MCF 10A (cell line): ENCODE measurements at places on chromosomes 7 and 10. TPM values are rescaled to one million over a fixed set of nuclear protein-coding genes. Genes with fewer than 3 reads are reported as not detected.

DNA sequence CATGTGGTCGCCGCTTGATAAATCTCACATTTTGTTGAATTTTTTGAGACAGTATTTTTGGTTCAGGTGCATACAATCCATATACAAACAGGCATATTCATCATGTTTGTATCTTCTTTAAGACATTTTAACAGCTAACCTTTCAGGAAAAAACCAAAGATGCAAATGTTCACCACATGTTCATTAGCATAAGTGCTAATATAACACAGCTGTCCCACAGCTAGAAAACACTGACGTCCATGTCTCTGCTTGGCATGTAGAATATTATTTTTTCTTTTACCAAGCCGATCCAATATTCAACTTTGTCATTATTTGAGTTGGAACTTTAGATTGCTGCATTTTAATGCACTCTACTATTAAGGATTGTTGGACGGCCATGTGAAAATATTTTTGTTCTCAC lies 31.2 kb downstream of the BMPER start:
- H3K4me3 ChIP-seq = no peak overlapping the region
- H3K27me3 ChIP-seq = no peaks in the 10 kb centered on the region
- no peak for DNase-seq
- H3K27ac ChIP-seq = no peak overlapping the region
- no peaks in the 10 kb centered on the region for H3K36me3 ChIP-seq

Gene NPY4R
- not detected in 2 replicates for total RNA-seq

- no peaks in the 10 kb centered on the region for H3K27me3 ChIP-seq
- no peak for DNase-seq
- H3K4me1 ChIP-seq = peaks cover 13% of the 10 kb centered on the region
- no peak overlapping the region for H3K4me3 ChIP-seq
- no peak overlapping the region for H3K27ac ChIP-seq
Measured at GRCh38 chr7:101618207-101618839, 10.8 kb downstream of the MYL10 start.

Gene CUBN
- total RNA-seq = 1.2 and 1.3 TPM in 2 replicates

DNA sequence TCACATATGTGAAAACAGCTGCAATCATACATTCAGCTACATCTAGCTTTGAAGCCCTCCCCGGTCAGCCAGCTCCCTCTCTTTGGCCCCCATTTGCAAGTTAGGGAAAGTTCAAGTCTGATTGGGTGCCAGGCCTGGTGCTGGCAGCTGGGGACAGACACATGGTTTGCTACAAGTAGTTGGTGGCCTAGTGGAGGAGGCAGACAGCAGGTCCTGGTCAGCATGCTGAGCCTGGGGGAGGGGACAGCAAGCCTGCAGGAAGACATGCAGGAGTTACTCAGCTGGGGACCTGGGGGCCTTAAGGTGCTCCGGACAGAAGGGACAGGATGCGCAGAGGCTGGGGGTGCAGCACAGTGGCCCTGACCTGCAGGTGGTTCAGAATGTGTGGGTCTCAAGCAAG lies 956.9 kb upstream of the ZNF722 start:
- peaks cover 6% of the 10 kb centered on the region for H3K36me3 ChIP-seq
- no peak for DNase-seq
- H3K4me3 ChIP-seq = no peak overlapping the region
- no peak overlapping the region for H3K27ac ChIP-seq
- H3K27me3 ChIP-seq = no peaks in the 10 kb centered on the region

Gene CLRN3
- total RNA-seq = not detected in 2 replicates

- no peaks in the 10 kb centered on the region for H3K27me3 ChIP-seq
- no peak for DNase-seq
- H3K4me1 ChIP-seq = peaks cover 13% of the 10 kb centered on the region
- no peaks in the 10 kb centered on the region for H3K36me3 ChIP-seq
- H3K27ac ChIP-seq = no peak overlapping the region
Measured at GRCh38 chr7:99835189-99835588, 7.4 kb downstream of the CYP3A43 start.

Gene SEMA4G
- 0.32 TPM in 1 of 2 replicates, not detected in the other for total RNA-seq

GRCh38 chr10:34094961-34095360 lies 720.1 kb downstream of the PARD3 start:
- H3K36me3 ChIP-seq = no peaks in the 10 kb centered on the region
- no peaks in the 10 kb centered on the region for H3K27me3 ChIP-seq
- peaks cover 7% of the 10 kb centered on the region for H3K4me1 ChIP-seq

DNA sequence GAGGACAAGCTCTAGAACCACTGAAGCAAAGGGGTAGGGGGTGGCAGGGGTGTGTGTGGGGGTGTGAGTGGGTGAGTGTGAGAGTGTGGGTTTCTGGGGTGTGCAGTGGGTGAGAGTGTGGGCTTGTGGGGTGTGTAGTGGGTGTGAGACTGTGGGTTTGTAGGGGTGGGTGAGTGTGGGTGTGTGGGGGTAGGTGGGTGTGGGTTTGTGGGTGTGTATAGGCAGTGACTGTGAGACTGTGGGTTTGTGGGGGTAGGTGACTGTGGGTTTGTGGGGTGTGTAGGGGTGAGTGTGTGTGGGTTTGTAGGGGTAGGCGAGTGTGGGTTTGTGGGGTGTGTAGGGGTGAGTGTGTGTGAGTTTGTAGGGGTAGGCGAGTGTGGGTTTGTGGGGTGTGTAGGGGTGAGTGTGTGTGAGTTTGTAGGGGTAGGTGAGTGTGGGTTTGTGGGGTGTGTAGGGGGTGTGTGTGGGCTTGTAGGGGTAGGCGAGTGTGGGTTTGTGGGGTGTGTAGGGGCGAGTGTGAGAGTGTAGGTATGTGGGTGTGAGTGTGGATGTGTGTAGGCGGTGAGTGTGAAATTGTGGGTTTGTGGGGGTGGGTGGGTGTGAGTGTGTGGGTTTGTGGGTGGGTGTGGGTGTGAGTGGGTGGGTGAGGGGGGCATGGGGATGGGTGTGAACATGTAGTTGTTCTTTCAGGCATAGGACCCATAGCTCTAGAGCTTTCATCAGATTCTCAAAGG lies 8.8 kb downstream of the NOS3 start:
- H3K36me3 ChIP-seq = peaks cover 6% of the 10 kb centered on the region
- H3K4me3 ChIP-seq = no peak overlapping the region
- no peak for DNase-seq
- no peak overlapping the region for H3K27ac ChIP-seq
- no peaks in the 10 kb centered on the region for H3K4me1 ChIP-seq
- H3K27me3 ChIP-seq = peaks cover 7% of the 10 kb centered on the region

DNA sequence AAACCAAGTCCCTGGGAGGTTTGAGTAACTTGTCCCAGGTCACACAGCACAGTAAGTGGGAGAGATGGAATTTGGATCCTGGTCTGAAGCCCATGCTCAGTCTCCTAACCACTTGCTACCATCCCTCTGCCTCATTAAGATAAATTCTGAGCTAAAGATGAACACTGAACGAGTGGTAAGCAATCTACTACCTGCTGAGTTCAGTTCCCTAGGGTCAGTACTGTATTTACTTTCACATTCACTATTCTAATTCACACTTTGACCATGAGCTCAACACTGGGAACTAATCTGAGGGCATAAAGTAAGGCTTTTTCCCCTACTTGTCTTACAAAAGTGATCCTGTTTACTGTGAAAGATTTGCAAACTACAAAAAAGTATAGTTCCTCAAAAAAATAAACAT lies 2.4 kb downstream of the UROS start:
- peaks cover 5% of the 10 kb centered on the region for H3K36me3 ChIP-seq
- no peak for DNase-seq
- no peak overlapping the region for H3K4me3 ChIP-seq
- H3K4me1 ChIP-seq = peaks cover 10% of the 10 kb centered on the region
- no peaks in the 10 kb centered on the region for H3K27me3 ChIP-seq

DNA sequence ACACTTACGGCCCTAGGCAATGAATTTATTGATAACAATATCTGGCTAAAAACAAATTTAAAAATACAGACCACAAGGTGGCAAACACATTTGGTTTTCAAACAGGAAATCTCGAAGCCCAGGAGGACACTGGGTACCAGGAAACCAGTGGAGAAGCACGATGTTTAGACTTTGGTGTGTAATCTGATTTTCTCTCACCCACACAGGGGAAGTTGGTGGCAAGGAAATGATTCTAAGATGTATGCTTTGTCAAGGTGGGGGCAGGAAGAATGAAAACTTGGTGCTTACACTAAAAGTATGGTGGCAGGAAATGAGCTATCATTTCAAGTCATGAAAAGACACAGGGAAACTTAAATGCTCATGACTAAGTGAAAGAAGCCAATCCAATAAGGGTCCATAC lies 113.2 kb upstream of the ANKRD1 start:
- H3K4me3 ChIP-seq = no peak overlapping the region
- H3K27ac ChIP-seq = no peak overlapping the region
- no peak for DNase-seq
- H3K4me1 ChIP-seq = peaks cover 5% of the 10 kb centered on the region

DNA sequence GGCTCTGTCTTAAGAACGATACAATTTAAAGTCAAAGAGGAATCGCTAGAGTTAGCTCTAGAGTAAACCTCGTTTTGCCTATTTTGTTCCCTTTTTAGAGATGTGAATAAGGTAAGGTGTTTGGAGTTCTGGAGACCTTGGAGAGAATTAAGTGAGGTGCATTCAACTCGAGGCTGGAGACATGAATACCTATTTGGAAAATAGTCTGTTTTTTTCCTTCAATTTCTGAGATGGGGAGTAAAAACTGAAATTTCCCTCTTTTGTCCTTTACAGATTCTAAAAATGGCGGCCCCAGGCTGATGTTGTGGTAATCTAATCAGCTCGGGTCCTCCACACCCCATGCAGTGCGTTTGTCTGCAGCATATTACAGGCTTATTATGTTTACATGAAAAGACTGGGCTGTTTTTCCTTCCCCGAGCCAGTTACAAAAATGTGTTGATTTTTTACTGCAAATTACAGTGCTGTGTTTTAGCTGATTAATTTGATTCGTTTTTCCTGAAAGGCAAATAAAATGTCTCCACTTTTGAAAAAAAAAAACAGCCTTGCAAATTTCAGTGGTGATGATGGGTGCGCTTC lies 1.5 kb downstream of the KMT2E start:
- H3K4me1 ChIP-seq = peaks cover 21% of the 10 kb centered on the region
- H3K4me3 ChIP-seq = peak overlapping the region; percentile 100
- H3K27me3 ChIP-seq = no peaks in the 10 kb centered on the region
- peak overlapping the region; percentile 100 for H3K27ac ChIP-seq

DNA sequence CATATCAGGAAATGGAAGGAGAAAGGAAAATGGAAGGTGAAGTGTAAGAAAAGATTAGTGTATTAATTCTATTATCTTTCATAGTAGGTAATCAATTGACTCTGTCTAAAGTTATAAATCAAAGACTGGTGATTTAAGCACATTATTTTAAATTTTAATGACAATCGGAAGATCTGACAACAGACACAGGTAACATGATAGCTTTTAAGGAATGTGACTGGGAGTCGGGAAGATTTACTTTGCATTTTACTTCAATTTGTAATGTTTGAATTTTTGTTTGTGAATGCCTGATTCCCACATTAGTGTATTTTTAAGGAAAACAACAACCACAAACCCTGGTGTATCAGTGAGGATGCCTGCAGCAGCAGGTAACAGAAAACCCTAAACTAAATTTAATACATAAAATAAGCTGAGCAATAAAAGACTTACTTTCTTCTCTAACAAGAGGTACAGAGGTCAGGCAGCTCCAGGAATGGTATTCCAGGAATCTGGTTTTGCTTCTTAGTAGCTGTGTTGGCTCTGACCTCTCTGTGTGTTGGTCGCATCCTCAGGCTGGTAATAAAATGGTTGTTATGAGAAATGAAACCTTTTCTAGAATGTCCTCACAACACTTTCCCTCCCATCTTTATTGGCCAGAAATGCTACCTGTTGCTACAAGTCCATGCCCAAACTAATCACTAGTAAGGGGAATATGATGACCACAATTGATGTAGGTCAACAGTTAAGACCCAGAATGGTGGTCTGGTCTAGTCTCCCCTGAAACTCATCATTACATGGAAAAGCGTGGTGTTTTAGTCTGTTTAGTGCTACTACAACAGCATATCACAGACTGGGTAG lies 12.2 kb downstream of the DNAJB9 start:
- peaks cover 14% of the 10 kb centered on the region for H3K27me3 ChIP-seq
- H3K4me1 ChIP-seq = peaks cover 3% of the 10 kb centered on the region
- H3K27ac ChIP-seq = no peak overlapping the region
- peaks cover 6% of the 10 kb centered on the region for H3K36me3 ChIP-seq
- no peak for DNase-seq

DNA sequence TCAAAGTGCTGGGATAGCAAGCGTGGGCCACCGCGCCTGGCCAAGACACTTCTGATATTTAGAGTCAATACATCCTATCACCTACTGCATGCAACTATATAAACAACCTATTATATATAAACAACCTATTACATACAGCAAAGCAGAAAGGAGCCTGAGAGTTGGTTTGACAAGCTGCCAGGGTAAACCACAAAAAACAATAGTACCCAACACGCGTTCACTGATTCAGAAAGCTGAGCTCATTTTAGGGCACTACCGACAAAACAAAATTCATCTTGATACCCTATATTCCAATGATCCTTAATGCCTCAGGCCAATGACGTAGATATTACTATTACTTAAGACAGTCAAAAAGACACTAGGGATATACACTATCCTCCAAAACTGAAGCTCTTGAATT lies 16.2 kb downstream of the MALSU1 start:
- no peak overlapping the region for H3K4me3 ChIP-seq
- peaks cover 6% of the 10 kb centered on the region for H3K4me1 ChIP-seq
- peak; percentile 84 for DNase-seq
- H3K27me3 ChIP-seq = no peaks in the 10 kb centered on the region

GRCh38 chr7:131600085-131600881 lies 43.9 kb upstream of the PODXL start:
- H3K27me3 ChIP-seq = no peaks in the 10 kb centered on the region
- H3K27ac ChIP-seq = no peak overlapping the region
- no peaks in the 10 kb centered on the region for H3K4me1 ChIP-seq
- no peak overlapping the region for H3K4me3 ChIP-seq
- DNase-seq = no peak
- no peaks in the 10 kb centered on the region for H3K36me3 ChIP-seq

GRCh38 chr7:78406531-78406930 lies 608.0 kb downstream of the PHTF2 start:
- no peak overlapping the region for H3K4me3 ChIP-seq
- no peaks in the 10 kb centered on the region for H3K36me3 ChIP-seq
- H3K4me1 ChIP-seq = no peaks in the 10 kb centered on the region

GRCh38 chr10:79249186-79250121 lies 97.8 kb upstream of the PPIF start:
- DNase-seq = no peak
- H3K36me3 ChIP-seq = peaks cover 11% of the 10 kb centered on the region
- H3K27me3 ChIP-seq = no peaks in the 10 kb centered on the region

Gene PNLIPRP2
- total RNA-seq = not detected in 2 replicates

DNA sequence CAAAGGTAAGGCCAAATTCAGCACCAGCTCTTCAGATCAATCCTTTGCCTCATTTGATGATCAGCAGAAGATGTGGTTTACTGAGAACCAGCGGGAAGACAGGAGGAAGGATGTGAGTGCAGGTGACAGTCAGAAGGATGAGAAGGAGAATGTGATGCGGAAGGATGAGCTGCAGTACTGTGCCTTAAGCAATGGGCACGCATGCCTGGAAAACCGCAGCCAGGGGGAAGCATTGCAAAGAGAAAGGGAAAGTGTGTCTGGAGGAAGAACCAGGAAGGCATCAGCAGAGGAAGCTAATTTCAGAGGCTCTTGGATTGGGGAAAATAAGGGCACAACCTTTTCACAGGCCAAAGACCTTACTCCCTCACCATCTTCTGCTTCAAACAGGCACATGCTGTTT lies 25.7 kb downstream of the C10orf71 start:
- peaks cover 6% of the 10 kb centered on the region for H3K4me1 ChIP-seq
- H3K27me3 ChIP-seq = peaks cover 68% of the 10 kb centered on the region
- H3K4me3 ChIP-seq = no peak overlapping the region
- no peaks in the 10 kb centered on the region for H3K36me3 ChIP-seq
- DNase-seq = peak; percentile 29

GRCh38 chr10:79202188-79203013 lies 133.6 kb downstream of the ZMIZ1 start:
- H3K4me1 ChIP-seq = no peaks in the 10 kb centered on the region
- H3K27me3 ChIP-seq = no peaks in the 10 kb centered on the region
- no peak overlapping the region for H3K4me3 ChIP-seq
- peak; percentile 51 for DNase-seq
- peaks cover 24% of the 10 kb centered on the region for H3K36me3 ChIP-seq
- H3K27ac ChIP-seq = no peak overlapping the region

Gene OPN1SW
- total RNA-seq = not detected in 2 replicates

Gene PNLIP
- not detected in 2 replicates for total RNA-seq
